ENCODE measurements at places on chromosomes 16 and 17.

GRCh38 chr16:19210968-19211367 is 42.9 kb downstream of the SYT17 start:
- no peak for DNase-seq

GRCh38 chr16:24917236-24917635 is 71.5 kb downstream of the SLC5A11 start:
- DNase-seq, result no peak

DNA sequence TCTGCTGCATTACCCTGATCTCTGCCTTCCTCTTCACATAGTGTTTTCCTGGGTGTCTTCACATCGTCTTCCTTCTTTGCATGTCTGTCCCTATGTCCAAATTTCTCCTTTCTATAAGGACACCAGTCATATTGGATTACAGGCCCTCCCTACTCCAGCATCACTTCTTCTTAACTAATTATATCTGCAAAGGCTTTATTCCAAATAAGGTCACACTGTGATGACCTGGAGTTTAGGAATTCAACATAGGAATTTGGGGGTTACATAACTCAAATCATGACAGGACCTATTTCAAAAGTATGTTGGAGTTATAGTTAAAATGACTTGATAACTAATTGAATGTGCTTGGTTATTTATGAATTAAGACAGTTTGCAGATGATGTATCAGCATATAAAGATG is 490.5 kb upstream of the ERCC4 start:
- no peak for DNase-seq

GRCh38 chr17:27333410-27333980 is 39.6 kb downstream of the WSB1 start:
- no peak for DNase-seq

GRCh38 chr16:10326647-10327046 is 59.2 kb upstream of the ATF7IP2 start:
- no peak for DNase-seq

DNA sequence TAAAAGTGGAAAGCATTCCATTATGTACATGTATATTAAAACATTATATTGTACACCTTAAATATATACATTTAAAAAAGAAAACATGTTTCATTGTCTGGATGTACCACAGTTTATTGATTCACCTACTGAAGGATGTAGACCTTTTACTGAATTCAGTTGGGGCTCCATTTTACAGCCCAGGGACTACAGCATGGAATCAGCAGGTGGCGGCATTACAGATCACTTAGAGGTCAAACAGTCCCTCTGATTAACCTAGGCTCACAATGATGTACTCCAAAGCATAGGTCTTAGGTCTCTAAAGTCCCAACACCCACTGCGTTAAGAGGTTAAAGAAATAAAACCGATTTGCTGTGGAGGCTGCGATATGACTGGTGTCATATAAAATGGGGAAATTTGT is 490.9 kb downstream of the SHISA9 start:
- no peak for DNase-seq

DNA sequence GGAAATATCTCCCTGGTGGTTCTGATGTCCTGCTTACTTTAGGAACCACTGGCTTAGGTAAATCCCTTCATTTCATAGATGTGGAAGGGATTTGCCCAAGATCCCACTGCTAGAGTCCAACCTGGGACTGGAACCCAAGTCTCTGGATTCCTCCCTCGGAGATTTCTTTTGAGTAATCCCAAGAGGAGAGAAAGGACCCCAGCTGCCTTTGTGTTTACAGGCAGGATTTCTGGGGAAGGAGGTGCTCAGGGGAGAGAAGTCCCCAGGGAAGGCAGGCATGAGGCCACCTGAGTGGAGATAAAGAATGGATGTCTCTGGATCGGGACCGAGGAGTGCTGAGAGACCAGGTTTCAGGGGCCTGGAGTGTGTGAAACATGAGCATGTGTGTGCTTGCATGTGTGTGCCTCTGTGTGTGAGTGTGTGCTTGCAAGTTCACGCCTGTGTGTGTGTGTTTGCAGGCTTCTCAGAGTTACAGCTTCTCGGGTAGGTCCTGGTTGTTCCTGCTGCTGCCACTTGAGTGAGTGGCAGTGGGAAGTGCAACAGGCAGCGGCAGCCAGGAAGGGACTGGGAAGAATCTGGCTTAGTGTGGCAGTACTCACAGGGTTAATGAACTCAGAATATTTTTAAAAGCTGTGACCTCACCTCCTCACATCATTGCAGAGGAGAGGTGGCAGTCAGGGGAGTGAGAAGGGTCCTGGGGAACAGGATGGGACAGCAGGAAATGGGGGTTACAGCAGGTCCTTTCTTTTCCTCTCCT is 2.2 kb downstream of the KCNH6 start:
- DNase-seq, result no peak

DNA sequence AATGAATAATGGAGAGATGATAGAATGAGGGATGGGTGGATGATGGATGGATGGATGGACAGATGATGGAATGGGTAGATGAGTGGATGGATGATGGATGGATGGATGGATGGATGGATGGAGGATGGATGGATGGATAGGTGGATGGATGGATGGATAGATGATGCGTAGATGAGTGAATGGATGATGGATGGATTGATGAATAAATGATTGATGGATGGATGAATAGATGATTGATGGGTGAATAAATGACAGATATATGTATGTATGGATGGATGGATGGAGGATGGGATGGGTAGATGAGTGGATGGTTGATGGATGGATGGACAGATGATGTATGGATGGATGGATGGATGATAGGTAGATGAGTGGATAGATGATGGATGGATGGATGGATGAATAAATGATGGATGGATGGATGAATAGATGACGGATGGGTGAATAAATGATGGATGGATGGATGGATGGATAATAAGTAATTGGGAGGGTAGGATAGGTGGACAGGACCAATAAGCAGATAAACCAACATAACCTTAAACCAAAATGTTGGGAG is 7.9 kb downstream of the TRPV3 start:
- no peak for DNase-seq
